Fibroblast of skin of left biceps (primary cell): ENCODE measurements at places on chromosomes 1 and 21.

- peak; percentile 4 for DNase-seq
Observed at GRCh38 chr1:197526736-197527371, 248.4 kb downstream of the DENND1B start.

DNA sequence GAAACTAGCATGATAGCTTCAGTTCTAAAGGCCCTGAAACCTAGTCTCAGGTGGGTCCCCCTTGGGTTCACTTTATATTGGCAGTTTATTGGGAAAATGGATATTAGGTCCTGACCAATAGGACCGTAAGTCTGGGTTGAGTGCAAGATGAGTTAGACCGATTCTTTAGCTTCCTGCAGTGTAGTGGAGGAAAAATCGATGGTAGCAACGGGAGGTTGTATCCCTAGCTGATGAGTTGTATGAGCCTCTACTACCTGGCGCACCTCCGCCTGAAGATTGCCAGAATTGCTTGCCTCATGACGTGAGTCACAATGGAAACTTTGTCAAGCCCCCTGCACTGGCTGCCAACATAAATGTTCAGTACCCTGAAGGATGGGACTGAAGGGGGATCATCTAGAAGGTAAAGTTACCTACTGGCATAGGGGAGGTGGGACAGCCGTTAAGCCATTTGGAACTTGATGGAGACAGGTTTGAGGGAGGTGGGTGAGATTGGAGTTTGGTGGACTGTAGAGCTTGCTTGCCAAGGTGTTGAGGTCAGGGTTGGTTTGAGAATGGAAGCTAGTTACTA is 3.9 kb downstream of the RCC1 start:
- DNase-seq = no peak

- DNase-seq = no peak
Observed at GRCh38 chr1:204092632-204093420, 19.9 kb downstream of the SOX13 start.

DNA sequence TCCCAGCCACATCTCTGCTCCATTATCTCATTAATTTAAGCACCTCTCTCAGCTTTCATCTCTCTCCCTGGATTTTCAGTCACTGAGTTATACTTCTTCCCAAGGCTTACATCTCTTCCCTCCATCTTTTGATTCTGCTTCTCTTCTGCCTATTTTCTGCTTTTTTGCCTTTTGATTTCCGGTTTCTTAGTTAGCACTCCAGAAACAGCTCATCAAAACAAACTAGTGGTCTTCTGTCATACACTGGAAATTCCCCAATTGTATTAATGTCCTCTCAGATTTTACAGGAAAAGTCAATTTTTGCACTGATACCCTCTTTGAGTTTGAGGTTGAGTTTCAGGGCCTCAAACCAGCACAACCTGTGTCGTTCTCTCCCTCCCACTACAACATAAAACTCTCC is 1.5 kb downstream of the LCE3E start:
- no peak for DNase-seq

DNA sequence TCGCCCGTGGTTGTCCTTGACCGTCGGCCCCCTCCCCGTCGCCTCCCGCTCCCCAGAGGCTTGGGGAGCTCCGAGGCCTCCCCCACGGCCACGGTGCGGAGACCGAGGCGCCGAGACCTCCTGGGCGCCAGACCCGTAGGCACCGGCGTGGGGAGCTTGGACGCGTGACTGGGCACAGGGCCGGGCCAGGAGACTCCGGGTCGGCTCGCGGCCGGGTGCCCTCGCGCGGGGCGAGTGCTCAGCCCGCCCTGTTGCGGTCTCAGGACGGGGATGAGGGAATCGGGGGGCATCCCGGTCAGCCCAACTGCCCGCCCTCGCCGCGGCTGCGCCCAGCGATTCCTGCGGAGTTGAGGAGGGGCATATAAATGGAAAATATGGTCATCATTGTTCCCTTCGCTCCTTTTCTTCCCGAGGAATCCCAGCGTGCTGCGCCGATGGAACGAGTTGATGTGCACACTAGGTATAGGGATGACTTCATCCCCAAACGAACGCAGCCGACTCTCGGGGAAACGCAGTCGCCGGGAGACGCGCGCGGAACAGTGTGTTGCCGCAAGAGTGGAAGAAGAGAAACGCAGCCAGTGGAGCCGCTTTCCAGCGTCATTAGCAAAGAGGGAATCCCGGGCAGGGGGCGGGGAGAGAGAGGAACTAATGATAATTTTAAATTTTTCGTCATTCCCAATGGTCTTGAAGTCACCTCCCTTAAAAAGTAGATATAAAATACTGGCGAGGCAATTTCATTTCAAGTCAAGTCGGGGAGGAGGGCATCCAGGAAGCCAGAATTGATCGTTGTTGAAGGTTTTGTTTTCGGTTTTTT is 747 bp upstream of the ENAH start:
- DNase-seq = no peak

- no peak for DNase-seq
Observed at GRCh38 chr1:61469365-61469764, 255.6 kb downstream of the TM2D1 start.
